Endothelial cell of umbilical vein (primary cell): ENCODE measurements at places on chromosomes 16 and 17. TPM values are rescaled to one million over a fixed set of nuclear protein-coding genes. Genes with fewer than 3 reads are reported as not detected.
A peak's percentile ranks its signal among the peaks of the same experiment; 100 is the strongest.

DNA sequence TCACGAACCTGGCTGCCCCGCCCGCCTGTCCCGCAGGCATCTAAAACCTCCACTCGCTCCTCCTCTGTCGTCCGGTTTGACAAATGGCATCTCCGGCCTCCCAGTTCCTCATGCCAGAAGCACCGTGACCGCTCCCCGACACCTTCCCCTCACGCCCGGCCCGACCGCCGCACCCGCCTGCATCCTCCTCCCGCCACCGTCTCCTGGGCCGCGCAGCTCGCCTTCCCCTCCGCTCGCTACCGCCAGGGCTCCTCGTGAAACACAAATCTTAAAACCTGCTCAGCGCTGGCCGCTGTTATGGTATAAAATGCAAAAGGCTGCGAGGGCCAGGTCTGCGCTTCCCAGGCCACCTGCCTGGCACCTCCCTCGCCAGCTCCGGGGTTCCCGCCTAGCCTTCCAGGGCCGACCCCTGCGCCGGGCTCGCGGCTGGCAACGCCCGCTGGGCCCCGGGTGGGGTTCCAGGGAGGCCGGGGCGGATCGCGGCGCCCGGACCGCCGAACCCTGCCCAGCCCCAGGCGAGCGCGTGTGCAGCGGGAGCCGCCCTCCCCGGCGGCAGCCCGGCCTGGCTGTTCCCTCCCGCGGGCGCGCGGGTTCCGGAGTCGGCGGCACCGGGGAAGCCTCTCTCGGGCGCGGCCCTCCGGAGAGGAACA, 488 bp downstream of the SPSB3 start:
- peak; percentile 26 for DNase-seq

- DNase-seq: peak; percentile 90
Measured at GRCh38 chr17:69450918-69451317, 36.4 kb downstream of the MAP2K6 start.

DNA sequence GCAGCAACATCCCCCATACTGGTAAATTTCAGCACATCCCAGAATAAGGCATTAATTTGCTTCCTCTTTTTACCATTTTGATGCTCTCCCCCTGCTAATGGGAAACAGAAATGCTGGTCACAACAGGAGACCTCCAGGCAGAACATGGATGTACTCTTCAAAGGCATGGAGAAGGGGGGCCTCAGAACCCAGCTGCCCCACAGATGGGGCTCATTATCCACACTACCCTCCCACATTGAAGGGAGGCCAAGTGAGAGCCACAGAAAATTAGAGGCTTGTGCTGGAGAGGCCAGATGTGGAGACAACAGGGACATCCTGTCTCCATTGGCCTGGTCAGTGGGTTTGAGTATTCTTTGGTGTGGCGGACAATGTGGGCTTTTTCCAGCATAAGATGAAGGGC, 150.1 kb upstream of the CDH11 start:
- DNase-seq: no peak

- no peak for DNase-seq
Measured at GRCh38 chr17:8776881-8777280, 18.5 kb upstream of the SPDYE4 start.

DNA sequence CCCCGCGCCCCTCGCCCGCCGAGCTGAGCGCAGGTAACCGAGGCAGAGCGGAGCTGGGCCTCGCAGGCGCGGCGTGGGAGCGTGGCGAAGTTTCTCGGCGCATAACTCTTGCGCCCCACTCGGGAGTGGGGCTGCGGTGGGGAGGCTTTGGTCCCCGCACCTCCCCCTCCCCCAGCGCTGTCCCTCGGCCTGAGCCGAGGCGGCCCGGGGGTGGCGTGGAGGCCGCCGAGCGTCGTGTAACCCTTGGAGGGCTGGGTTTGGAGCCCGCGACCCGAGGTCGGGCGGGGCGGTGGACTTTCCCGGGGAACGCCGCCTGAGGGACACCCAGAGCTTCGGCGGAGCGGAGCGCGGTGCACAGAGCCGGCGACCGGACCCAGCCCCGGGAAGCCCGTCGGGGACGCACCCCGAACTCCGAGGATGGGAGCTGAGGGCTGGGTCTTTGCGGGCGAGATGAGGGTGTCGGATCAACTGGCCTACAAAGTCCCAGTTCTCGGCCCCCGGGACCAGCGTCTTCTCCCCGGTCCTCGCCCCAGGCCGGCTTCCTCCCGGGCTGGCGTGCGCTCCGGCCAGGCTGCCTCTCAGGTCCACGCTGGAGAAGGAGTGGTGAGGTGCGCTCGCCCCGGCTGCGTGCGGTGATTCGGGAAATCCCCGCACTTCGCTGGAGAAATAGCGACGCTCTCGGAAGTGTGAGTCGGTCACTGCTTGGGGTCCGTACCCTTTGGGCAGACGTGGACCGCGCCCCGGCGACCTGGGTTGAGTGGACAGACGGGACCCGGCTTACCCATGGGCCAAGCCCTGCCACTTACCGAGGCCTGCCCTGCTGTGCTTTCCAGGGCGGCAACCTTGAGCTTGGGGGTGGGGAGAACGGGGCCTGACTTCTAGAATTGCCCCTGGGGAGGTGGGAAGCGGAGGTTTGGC, 168.4 kb downstream of the RAB11FIP4 start:
- peak; percentile 56 for DNase-seq

- peak; percentile 45 for DNase-seq
Measured at GRCh38 chr17:49995055-49995738, at the start of gene DLX3. TSS of gene DLX3 (minus strand) at chr17:49995224. CDS start at chr17:49994998, 226 bp downstream.

- no peak for DNase-seq
Measured at GRCh38 chr17:57273490-57273889, 17.2 kb downstream of the MSI2 start.

- DNase-seq: no peak
Measured at GRCh38 chr17:61739002-61739401, 124.3 kb downstream of the BRIP1 start.

GRCh38 chr16:7257016-7257415, 75.6 kb upstream of the RBFOX1 start:
- DNase-seq: no peak

DNA sequence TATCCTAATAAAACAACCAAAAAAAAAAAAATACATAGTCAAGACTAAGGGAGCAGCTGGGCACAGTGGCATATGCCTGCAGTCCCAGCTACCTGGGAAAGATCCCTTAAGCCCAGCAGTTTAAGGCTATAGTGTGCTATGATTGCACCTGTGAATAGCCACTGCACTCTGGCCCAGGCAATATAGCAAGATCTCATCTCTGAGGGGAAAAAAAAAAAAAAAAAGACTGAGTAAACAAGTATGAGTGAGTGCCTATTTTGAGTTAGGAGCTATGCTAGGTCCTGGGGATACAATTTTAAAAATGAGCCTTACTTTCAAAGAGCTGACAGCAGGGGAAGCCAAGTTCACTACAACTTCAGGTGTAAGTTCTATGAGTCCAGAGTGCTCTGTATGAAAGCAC, 55.4 kb downstream of the GRB2 start:
- no peak for DNase-seq

DNA sequence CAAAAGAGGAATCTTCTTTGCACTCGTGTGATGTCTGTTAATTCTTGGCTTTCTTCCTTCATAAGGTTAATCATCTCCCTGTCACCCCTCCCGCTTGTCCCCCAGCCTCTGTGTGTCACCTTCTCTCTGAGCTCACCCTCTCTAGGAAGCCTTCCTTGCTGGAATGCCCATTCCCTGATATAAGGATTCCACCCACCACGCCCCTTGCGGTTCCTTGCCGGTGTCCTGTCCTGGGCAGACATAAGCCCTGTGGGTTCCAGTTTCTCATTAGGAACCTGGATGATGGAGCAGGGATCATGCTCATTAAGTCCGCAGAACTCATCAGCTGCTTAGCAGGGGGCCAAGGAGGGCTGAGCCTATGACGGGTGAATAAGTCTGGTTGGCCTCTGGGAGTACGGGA, 559.3 kb downstream of the MAF start:
- DNase-seq: no peak

The CDYL2 gene
- total RNA-seq: 71.3 and 82.8 TPM in 2 replicates

The KRT40 gene
- not detected in 2 replicates for total RNA-seq

The PLXDC1 gene
- not detected in 2 replicates for total RNA-seq

The HBA2 gene
- total RNA-seq: not detected in 2 replicates

The SLC6A4 gene
- total RNA-seq: not detected in 2 replicates

The MAF gene
- total RNA-seq: 0.32 and 0.33 TPM in 2 replicates

The SLC5A11 gene
- total RNA-seq: not detected in 2 replicates

The SLC52A1 gene
- total RNA-seq: not detected in 2 replicates

The BANP gene
- total RNA-seq: 33.2 and 33.8 TPM in 2 replicates

The KRT31 gene
- total RNA-seq: not detected in 2 replicates

The BCL6B gene
- total RNA-seq: 160 and 163 TPM in 2 replicates

The TBC1D3K gene
- total RNA-seq: not detected in 2 replicates

The ATP2A1 gene
- total RNA-seq: 2.3 and 2.5 TPM in 2 replicates

The TBC1D3G gene
- not detected in 2 replicates for total RNA-seq

The SPATA22 gene
- not detected in 2 replicates for total RNA-seq

The ZNF771 gene
- 10.3 and 11.7 TPM in 2 replicates for total RNA-seq

The KRTAP4-9 gene
- not detected in 2 replicates for total RNA-seq

The KRTAP9-4 gene
- total RNA-seq: not detected in 2 replicates

The PTX4 gene
- 0.31 TPM in 1 of 2 replicates, not detected in the other for total RNA-seq

The TNP2 gene
- total RNA-seq: not detected in 2 replicates

The TERB1 gene
- total RNA-seq: not detected in 2 replicates
